ENCODE measurements at places on chromosomes 3 and 15.

- no peak for DNase-seq
Observed at GRCh38 chr3:188664795-188665194, 507.0 kb upstream of the TPRG1 start.

- DNase-seq, result no peak
Observed at GRCh38 chr3:151439652-151440125, 21.2 kb downstream of the IGSF10 start.

DNA sequence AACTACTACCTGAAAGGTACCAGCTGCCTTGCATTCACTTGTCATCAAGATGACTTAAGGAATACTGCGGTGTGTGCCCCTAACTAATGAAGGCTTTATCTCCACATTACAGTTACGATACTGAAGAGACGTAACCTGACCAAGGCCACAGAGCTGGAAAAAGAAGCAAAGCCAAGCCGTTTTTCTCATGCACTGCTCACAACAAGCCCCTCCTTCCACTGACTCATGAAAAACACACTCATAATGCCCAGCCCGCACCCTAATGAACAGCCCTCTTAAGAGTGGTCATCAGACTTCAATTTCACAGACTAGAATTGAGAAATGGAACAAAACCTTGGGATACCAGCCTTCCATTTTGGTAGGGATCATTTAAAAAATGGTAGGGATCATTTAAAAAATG, 11.6 kb downstream of the PSMD6 start:
- DNase-seq, result no peak

DNA sequence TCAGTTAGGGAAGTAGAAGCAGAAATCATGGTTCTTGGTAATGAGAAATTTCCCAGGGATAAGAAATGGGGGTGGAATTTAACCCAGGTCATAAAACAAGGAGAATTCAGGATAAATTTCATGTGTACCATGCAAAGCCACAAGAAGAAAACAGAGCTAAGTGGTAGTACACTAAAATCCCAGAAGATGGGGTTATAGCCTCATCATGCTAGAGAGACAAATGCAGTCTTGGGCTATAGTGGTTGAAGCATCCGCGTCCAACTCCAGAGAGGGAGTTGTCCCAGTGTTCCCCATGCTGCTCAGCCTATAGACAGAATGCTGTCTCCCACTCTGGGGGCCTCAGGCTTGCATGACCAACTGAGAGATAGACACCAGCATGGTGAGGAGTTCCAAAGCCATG, 36.2 kb upstream of the CLRN1 start:
- DNase-seq, result no peak

DNA sequence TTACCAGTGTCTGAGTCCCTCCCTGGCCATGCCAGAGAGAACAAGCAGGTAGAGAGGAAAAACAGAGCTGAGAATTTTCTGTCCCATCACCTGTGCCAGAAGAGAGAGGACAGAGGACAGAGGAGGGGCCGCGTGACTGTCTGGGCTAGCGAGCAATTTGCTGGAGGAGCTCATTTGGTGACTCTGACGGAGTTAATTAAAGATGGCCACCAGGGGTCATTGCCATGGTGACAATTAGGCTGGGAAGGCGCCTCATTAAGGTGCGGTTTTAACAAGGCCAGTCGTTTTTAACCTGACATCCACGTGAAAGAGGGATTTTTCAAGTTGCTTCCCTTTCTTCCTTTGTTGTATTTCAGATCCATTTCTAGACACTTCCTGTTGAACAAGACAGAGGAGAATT, 72.4 kb downstream of the RHCG start:
- DNase-seq, result no peak

- no peak for DNase-seq
Observed at GRCh38 chr15:43975770-43976169, 149.0 kb downstream of the WDR76 start.

- no peak for DNase-seq
Observed at GRCh38 chr3:196055683-196056270, 26.1 kb downstream of the TFRC start.

All from T-helper 2 cell (primary cell).